Esophagus muscularis mucosa (tissue), 4 donors: ENCODE measurements at places on chromosomes 4 and X. TPM values are rescaled to one million over a fixed set of nuclear protein-coding genes. Genes with fewer than 3 reads are reported as not detected.
A peak's percentile ranks its signal among the peaks of the same experiment; 100 is the strongest.

COX7B gene
- 298 TPM for total RNA-seq

ZNF157 gene
- 0.19 TPM for total RNA-seq

UGT2A3 gene
- not detected for total RNA-seq

PFKFB1 gene
- total RNA-seq: not detected

PAGE2B gene
- not detected for total RNA-seq

LRCH2 gene
- total RNA-seq: 11.6 TPM

TRIM60 gene
- not detected for total RNA-seq

RAB9B gene
- 11.6 TPM for total RNA-seq

HOPX gene
- 5.1 TPM for total RNA-seq

IL13RA2 gene
- 0.52 TPM for total RNA-seq

EREG gene
- total RNA-seq: 3.8 TPM

MAOA gene
- total RNA-seq: 636 TPM

CSN1S1 gene
- not detected for total RNA-seq

TMEM156 gene
- not detected for total RNA-seq

DNA sequence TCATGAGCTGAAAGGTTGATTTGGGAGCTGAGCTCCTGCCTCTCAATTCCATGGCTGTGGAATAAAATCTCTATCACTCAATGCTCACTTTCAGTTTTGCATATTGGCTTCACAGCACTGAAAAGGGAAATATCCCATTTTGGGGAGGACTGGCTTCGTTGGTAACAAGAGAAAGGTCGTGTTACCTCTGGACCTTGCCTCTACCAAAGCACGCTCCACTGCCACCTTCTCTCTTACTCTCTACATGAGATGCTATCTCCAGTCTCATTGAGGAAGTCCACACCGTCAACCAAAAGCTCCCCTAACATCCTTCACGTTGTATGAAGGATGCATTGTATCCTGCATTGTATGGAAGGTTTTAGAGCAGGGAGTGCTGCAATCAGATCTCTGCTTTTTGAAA is 195.0 kb upstream of the LDB2 start:
- no peaks in the 10 kb centered on the region for H3K36me3 ChIP-seq
- no peak overlapping the region for H3K4me3 ChIP-seq
- peak; percentile 57 for DNase-seq
- H3K27me3 ChIP-seq: peaks cover 6% of the 10 kb centered on the region
- peaks cover 5% of the 10 kb centered on the region for H3K4me1 ChIP-seq
- no peak overlapping the region for H3K27ac ChIP-seq

- no peak overlapping the region for H3K27ac ChIP-seq
- H3K27me3 ChIP-seq: no peaks in the 10 kb centered on the region
- H3K4me3 ChIP-seq: no peak overlapping the region
- peaks cover 14% of the 10 kb centered on the region for H3K4me1 ChIP-seq
- H3K36me3 ChIP-seq: no peaks in the 10 kb centered on the region
These were observed 338.8 kb downstream of the PPP3CA start for GRCh38 chr4:101008503-101008902.

GRCh38 chr4:142838778-142839177 is 7.3 kb downstream of the INPP4B start:
- no peak overlapping the region for H3K27ac ChIP-seq
- H3K4me3 ChIP-seq: no peak overlapping the region
- no peaks in the 10 kb centered on the region for H3K4me1 ChIP-seq
- H3K36me3 ChIP-seq: no peaks in the 10 kb centered on the region
- DNase-seq: no peak
- no peaks in the 10 kb centered on the region for H3K27me3 ChIP-seq

- H3K4me3 ChIP-seq: no peak overlapping the region
- H3K27ac ChIP-seq: no peak overlapping the region
- no peak for DNase-seq
- no peaks in the 10 kb centered on the region for H3K36me3 ChIP-seq
- H3K27me3 ChIP-seq: no peaks in the 10 kb centered on the region
These were observed 77.9 kb upstream of the AADAT start for GRCh38 chr4:170167678-170168077.

DNA sequence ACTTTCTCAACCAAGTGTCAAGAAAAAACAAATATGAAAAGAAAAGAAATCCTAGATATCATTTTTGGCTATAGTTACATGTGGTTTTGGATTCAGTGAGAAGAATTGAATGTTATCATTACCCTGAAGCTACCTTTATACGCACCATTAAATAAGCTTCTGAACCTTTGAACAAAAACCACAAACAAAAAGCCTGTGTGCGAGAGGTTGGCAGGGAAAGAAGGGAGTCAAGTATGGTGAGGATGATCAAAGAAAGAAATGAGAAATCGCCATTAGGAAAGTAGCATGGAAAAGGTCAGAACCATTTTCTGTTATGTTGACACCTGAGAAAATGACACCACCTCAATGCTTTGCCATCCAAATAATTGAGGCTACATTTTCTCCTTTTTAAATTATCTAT is 1.2 kb upstream of the SLC7A11 start:
- H3K27me3 ChIP-seq: no peaks in the 10 kb centered on the region
- no peak overlapping the region for H3K4me3 ChIP-seq
- DNase-seq: no peak
- H3K4me1 ChIP-seq: peaks cover 3% of the 10 kb centered on the region
- H3K27ac ChIP-seq: no peak overlapping the region
- H3K36me3 ChIP-seq: no peaks in the 10 kb centered on the region

DNA sequence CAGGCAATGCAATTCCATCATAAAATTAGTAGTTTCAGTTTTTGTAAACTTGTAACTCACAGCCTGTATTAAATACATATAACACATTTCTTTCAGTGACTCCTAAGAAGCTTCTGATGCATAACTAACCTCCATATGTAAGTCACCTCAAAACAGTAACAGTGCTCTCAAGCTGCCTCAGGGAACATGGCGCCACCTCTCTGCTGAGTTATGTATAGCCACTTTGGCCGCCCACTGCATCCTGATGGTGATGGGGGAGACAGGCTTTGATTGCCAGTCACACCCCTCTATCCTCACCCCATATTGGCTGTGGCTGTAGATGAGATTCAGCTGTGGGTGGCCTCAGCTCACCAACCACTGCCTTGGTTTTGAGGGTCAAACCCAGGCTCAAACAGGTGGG is 54.3 kb downstream of the LRBA start:
- H3K36me3 ChIP-seq: no peaks in the 10 kb centered on the region
- H3K27ac ChIP-seq: no peak overlapping the region
- no peaks in the 10 kb centered on the region for H3K4me1 ChIP-seq
- no peaks in the 10 kb centered on the region for H3K27me3 ChIP-seq

- H3K27me3 ChIP-seq: no peaks in the 10 kb centered on the region
- no peak overlapping the region for H3K4me3 ChIP-seq
- DNase-seq: no peak
- H3K27ac ChIP-seq: no peak overlapping the region
- H3K36me3 ChIP-seq: no peaks in the 10 kb centered on the region
These were observed 35.3 kb downstream of the FRMD7 start for GRCh38 chrX:132092439-132093065.

GRCh38 chr4:47213971-47214370 is 182.6 kb downstream of the GABRB1 start:
- H3K4me3 ChIP-seq: no peak overlapping the region
- DNase-seq: no peak
- H3K4me1 ChIP-seq: no peaks in the 10 kb centered on the region
- H3K27me3 ChIP-seq: no peaks in the 10 kb centered on the region

DNA sequence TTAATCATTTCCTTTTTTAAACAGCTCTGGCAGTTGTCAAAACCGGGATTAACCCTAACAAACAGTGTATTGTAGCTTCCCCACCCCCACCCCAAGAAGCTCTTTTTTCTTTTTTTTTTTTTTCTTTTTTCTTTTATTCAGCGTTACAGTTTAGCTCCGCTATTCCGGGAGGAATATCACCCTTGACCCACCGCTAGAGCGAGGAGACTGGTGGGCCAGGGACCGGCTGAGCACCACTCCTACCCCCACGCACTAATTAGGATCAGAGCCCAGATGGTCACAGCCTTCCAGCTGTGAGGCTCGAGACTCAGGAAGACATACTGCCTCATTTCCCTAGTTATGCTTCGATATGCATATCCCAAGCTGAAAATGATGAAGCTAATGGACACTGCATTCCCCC is 2.0 kb downstream of the PARM1 start:
- H3K27me3 ChIP-seq: peaks cover 8% of the 10 kb centered on the region
- no peak for DNase-seq
- no peaks in the 10 kb centered on the region for H3K36me3 ChIP-seq
- peaks cover 34% of the 10 kb centered on the region for H3K4me1 ChIP-seq
- H3K4me3 ChIP-seq: peak overlapping the region; percentile 65
- peak overlapping the region; percentile 85 for H3K27ac ChIP-seq

- DNase-seq: no peak
- H3K4me1 ChIP-seq: peaks cover 21% of the 10 kb centered on the region
- peak overlapping the region; percentile 83 for H3K4me3 ChIP-seq
- no peaks in the 10 kb centered on the region for H3K36me3 ChIP-seq
- peak overlapping the region; percentile 88 for H3K27ac ChIP-seq
These were observed 1.1 kb downstream of the SLIT2 start for GRCh38 chr4:20252656-20253282.

GRCh38 chr4:142703694-142704309 is 142.3 kb downstream of the INPP4B start:
- H3K27ac ChIP-seq: no peak overlapping the region
- H3K4me3 ChIP-seq: no peak overlapping the region
- H3K36me3 ChIP-seq: no peaks in the 10 kb centered on the region
- DNase-seq: no peak

DNA sequence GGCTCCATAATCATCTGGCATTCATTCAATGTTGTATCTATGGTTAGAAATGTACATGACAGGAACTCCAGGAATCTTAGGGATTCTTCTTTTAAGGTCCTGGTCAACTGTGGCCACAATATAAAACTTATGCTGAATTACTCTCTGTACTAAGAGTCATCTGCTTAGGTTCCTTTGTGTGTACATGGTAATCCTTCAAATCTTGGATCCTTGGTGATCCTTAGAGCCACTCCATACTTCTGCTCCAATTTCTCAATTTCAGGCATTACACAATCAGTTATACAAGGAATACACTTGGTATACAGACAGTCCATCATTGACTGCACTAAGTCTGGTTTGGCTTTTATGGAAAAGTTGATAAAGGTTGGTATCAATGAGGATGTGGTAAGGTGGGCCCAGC is 5.8 kb downstream of the SRD5A3 start:
- peaks cover 26% of the 10 kb centered on the region for H3K4me1 ChIP-seq
- DNase-seq: no peak
- H3K36me3 ChIP-seq: peaks cover 8% of the 10 kb centered on the region
- H3K27me3 ChIP-seq: no peaks in the 10 kb centered on the region
- no peak overlapping the region for H3K4me3 ChIP-seq
- H3K27ac ChIP-seq: no peak overlapping the region

- H3K27me3 ChIP-seq: no peaks in the 10 kb centered on the region
- no peak for DNase-seq
- peaks cover 2% of the 10 kb centered on the region for H3K4me1 ChIP-seq
- H3K27ac ChIP-seq: no peak overlapping the region
- no peaks in the 10 kb centered on the region for H3K36me3 ChIP-seq
- no peak overlapping the region for H3K4me3 ChIP-seq
These were observed 350.8 kb downstream of the PDGFC start for GRCh38 chr4:156620786-156621185.

- H3K4me1 ChIP-seq: no peaks in the 10 kb centered on the region
These were observed 30.9 kb upstream of the GLRA3 start for GRCh38 chr4:174859904-174860303.

GRCh38 chr4:24141836-24142235 is 252.0 kb upstream of the PPARGC1A start:
- no peak for DNase-seq
- no peak overlapping the region for H3K4me3 ChIP-seq
- H3K36me3 ChIP-seq: no peaks in the 10 kb centered on the region
- no peak overlapping the region for H3K27ac ChIP-seq

GRCh38 chr4:182555997-182556418 is 312.8 kb downstream of the TENM3 start:
- H3K27me3 ChIP-seq: no peaks in the 10 kb centered on the region
- H3K4me1 ChIP-seq: peaks cover 24% of the 10 kb centered on the region
- H3K27ac ChIP-seq: peak overlapping the region; percentile 10
- no peak for DNase-seq
- no peaks in the 10 kb centered on the region for H3K36me3 ChIP-seq
- H3K4me3 ChIP-seq: no peak overlapping the region

- H3K4me3 ChIP-seq: no peak overlapping the region
- peaks cover 8% of the 10 kb centered on the region for H3K36me3 ChIP-seq
- no peak for DNase-seq
These were observed 36.7 kb upstream of the HDAC8 start for GRCh38 chrX:72609313-72609712.

DNA sequence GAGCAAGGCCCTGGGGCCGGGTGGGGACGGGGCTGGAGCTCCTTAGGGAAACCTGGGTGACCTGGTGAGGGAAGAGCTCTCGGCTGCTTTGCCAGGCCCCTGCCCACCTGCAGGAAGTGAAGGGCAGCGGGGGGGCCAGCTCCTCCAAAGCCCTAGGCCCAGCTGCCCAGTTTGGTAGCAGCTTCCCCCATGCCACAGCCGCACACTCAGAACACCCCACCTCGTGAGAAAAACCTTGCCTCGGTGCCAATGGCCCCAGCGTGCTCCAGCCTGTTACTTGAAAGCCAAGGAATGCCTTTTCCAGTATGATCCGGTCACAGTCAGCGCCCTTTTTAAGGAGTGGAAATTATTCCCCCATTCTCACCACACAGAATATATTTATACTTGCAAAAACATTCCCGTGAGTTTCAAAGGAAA is 38.3 kb downstream of the ACOX3 start:
- peaks cover 33% of the 10 kb centered on the region for H3K36me3 ChIP-seq
- peaks cover 42% of the 10 kb centered on the region for H3K4me1 ChIP-seq
- no peak overlapping the region for H3K4me3 ChIP-seq
- no peaks in the 10 kb centered on the region for H3K27me3 ChIP-seq

- no peaks in the 10 kb centered on the region for H3K36me3 ChIP-seq
- no peak overlapping the region for H3K4me3 ChIP-seq
- H3K27me3 ChIP-seq: no peaks in the 10 kb centered on the region
- no peak overlapping the region for H3K27ac ChIP-seq
- DNase-seq: no peak
These were observed 372.3 kb downstream of the SPOCK3 start for GRCh38 chr4:166862032-166862431.

DNA sequence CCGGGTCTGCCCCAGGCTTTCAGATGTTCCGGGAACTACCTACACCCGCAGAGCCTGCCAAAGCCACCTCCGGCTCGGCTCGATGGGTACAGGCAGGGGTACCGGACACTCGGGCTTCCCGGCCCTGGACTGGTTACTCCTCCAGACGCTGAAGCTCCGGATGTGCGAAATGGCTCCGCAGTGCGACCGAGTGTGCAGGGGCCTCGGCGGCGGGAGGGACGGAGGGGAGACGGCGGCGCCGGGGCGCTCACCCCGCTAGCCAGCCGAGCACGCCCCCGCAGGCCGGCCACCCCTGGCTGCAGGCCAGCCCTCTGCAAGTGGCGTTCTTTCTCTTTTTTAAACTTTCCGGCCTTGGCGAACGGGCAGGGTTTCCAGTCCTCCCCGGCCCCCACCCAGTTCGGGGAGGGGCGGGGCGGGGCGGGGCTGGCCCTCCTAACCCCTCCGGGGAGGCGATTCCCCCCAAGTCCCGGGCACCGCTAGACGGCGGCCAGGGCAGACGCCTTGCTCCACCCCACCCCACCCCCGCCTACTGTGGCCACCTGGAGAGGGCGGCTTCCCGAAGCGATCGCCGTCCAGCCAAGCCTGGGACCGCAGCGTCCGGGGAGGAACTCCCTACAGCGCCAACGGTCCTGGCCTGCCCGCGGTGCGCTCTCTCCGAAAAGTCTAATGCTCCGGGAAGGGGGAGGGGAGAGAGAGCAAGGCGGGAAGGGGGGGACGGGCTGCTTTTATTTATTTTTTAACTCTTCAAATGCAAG is 7.5 kb downstream of the BCOR start:
- no peaks in the 10 kb centered on the region for H3K36me3 ChIP-seq
- H3K4me1 ChIP-seq: peaks cover 82% of the 10 kb centered on the region
- peak overlapping the region; percentile 61 for H3K4me3 ChIP-seq

GRCh38 chr4:177228599-177228998 is 81.1 kb upstream of the NEIL3 start:
- H3K36me3 ChIP-seq: no peaks in the 10 kb centered on the region
- no peaks in the 10 kb centered on the region for H3K4me1 ChIP-seq
- H3K27ac ChIP-seq: no peak overlapping the region
- H3K4me3 ChIP-seq: peak overlapping the region; percentile 42
- no peaks in the 10 kb centered on the region for H3K27me3 ChIP-seq
